ENCODE measurements at places on chromosomes 16 and 17.

DNA sequence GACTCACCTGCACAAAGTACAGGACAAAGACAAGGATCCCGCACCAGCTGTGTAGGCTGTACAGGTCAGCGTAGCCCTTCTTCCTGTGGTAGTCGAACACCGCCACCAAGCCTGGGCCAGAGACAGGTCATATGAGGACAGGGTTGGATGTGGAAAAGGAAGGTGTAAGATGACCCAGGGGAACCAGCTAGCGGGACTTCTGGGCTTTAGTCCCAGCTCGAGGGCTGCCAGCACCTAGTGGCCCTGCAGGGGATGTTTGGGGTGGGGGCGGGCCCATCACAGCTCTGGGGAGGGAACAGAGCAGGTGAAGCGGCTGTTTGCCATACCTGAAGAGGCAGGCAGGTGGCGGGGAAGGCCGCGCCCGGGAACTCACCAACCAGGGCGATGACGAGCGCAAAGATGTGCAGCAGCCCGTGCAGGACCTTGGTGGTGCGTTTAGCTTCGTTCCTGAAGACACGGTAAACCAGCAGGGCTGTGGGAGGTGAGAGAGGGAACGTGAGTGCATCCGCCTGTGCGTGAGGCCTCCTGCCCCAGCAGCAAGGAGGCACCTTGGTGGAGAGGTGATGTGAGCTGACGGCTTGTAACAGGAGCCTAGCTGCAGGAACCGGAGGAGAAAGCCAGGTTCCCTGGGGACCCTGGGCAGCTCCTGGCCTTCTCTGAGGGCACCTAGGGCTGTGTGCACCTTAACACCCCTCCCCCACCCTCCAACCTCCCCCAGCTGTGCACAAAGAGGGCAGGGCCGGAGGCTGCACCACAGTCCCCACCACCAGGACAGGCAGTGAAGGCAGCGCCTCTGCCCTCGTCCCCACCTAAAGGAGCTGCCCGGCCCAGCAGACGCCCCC lies 10.2 kb downstream of the CYB561 start:
- DNase-seq: no peak

DNA sequence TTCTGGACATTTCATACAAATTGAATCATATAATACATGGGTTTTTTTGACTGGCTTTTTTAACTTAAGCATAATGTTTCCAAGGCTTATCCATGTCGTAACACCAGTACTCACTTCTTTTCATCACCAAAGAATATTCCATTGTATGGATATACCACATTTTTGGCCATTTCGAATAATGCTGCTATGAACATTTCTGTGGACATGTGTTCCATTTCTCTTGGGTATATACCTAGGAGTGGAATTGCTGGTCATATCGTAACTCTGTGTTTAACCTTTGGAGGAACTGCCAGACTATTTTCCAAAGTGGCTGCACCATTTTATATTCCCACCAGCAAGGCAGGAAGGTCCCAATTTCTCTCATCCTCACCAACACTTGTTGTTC lies 46.0 kb upstream of the WSB1 start:
- no peak for DNase-seq

DNA sequence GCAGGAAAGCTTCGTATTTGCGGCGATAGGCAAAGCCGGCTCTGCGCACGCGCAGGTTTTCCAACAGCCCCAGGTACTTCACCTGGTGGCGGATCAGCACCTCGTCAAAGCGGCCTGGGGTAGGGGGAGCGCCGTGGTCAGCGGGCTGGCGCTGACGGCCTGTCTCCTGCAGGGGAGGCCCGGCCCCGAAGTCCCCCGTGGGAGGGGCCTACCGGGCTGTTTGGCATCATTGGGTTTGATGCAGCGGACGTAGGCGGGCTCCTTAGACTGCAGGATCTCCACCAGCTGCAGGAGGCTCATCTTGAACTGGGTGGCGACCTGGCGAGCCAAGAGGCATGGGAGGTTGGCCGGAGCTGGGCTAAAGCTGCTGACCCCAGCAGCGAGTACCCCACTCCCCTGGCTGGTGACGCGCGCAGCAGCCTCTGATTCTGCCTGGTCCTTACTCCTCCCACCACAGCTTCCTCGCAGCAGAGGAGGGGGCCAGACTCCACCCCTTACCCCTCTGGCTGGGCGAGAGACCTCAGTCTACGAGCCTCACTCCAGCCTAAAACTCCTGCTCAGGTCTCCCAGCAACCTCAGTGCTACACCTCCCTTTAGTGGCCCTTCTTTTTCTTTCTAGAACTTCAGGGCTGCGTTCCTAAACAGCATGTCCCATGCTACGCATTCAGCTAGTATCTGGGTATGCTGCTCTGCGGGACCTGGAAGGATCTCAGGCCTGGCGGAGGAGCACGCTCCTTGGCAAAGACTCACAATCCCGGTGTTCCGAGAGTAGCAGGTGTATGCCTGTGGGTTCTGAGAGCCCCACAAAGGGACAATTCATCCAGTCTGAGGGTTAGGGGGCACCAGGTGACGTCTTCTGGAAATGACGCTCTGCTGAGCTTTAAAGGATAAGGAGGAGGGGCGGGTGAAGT lies 16.1 kb upstream of the CRK start:
- no peak for DNase-seq

GRCh38 chr17:56653877-56654276 lies 60.4 kb downstream of the NOG start:
- DNase-seq: no peak

- DNase-seq: no peak
These were observed 72.2 kb upstream of the METTL9 start for GRCh38 chr16:21526923-21527807.

DNA sequence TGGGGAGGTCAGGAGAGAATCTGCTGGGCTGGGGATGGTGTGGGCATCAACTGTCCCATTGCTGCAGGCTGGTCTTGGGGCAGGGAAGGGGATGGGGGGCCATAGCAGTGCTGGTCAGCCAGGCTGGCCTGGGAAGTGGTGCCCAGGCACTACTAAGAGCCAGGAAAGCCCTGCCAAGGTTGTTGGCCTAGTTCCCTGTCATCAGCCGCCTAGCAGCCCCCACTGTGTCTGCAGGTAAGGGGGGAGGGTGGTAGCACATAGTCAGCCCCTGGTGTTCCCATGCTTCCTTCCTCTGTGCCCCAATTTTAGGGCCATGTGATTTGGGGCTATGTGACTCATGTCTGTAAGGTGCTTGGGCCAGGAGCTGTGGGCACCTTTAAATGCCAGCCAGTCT lies 17.8 kb downstream of the GJD3 start:
- no peak for DNase-seq

DNA sequence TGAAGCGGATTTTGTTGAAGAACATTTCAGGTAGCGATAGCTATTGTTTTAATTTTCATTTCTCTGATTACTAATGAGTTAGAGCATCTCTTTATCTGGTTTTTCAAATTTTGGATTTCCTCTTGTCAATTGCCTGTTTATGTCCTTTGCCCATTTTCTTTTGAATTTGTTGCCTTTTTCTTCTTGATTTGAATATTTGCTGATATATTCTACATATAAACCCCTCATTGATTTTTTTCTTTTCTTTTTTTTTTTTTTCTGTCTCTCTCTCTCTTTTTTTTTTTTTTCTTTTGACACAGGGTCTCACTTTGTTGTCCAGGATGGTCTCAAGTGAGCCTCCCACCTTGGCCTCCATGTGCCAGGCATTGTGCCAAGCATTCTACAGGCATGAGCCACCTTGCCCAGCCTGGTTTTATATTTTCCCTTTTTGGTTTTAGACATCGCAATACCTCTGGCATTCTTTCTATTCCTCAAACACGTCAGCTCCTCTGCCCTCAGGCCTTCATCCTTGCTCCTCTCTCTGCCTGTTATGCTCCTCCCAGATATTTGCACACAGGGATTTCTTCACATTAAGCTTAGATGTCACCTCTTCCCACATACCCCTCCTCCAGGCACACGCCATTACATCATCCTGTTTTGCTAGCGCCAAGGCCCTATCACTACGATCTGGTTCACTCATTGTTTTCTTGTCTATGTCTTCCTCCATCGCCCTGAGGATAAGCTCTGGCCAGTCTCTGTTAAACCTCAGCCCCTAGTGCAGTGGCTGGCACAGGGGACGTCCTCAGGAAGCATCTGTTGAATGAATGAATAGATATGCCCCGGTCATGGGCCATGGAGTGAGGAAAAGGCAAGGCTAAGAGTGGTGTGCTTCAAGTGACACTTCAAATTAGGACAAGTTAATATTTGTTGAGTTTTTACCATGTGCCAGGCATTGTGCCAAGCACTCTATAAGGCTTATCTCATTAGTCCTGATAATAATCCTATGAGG lies 8.6 kb downstream of the SARM1 start:
- DNase-seq: no peak

DNA sequence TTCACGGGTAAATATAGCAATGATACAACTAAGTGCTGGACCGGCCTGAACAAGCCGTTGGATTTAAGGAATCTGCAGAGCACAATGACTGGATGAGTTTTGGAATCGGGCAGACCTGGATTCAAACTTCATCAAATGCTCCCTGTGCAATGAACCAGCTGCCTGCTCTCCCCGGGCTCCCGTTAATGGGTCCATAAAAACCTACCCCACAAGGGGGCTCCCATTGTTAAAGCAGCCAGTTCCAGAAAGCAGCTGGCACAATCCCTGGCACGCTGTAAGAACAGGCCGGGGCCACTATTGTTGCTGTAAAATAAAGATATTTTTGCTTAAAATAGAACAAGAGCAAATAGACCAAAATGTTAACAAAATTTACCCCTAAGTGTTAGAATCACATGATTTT lies 131.9 kb downstream of the C16orf95 start:
- no peak for DNase-seq

GRCh38 chr16:58628845-58629732 lies 537 bp downstream of the CNOT1 start:
- DNase-seq: peak; percentile 92

- peak; percentile 95 for DNase-seq
These were observed 569 bp upstream of the RABEP2 start for GRCh38 chr16:28925386-28926228.

- DNase-seq: no peak
These were observed 78.0 kb downstream of the MAP2K6 start for GRCh38 chr17:69492410-69493071.

DNA sequence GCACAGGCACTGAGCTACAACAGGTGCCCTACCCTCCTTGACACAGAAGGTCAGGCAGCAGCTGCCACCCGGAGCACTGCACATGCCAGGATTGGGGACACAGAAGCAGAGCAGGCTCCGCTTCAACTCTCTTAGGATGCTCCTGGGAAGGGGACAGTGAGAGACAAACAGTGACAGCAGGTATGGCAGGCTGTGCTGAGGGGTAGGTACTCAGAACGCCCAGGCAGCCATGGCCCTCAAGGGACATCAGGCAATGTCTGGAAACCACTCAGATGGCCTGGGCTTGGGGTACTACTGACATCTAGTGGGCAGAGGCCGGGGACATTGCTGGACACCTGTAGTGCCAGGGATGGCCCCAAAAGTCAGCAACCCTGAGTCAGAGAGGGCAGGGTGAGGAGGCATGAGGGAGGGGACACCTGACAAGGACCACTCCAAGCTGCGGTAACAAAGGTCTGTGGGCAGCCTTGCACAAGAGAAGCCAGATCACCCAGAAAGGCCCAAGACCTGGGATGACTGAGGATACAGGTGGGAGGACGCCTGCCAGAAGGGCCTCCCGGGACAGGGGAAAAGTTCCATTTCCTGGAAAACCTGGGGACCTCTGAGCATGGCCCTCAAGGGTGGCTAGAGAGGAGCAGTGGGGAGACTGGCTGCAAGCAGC lies 21.2 kb downstream of the PEMT start:
- no peak for DNase-seq

GRCh38 chr16:79845033-79845733 lies 244.6 kb upstream of the MAF start:
- DNase-seq: no peak

DNA sequence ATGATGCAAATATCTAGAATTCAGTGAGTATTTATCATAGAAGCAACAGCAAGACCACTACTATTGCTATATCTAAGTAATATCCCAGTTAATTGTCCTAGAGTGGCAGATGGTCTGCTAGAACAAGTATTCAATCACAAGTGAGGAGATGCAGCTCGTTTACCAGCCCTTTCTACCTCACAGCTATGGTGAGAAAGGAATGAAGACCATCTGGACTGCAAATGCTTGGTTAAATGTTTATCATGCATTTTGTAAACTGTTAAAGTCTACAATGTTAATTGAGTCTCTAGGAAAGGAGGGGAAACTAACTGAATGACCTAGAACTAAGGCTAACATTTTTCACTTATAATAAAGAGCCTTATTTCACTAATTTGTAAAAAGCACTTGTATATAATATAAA lies 52.5 kb downstream of the CNOT1 start:
- DNase-seq: no peak

- DNase-seq: peak; percentile 94
These were observed 1.3 kb downstream of the SNN start for GRCh38 chr16:11669380-11670146.

DNA sequence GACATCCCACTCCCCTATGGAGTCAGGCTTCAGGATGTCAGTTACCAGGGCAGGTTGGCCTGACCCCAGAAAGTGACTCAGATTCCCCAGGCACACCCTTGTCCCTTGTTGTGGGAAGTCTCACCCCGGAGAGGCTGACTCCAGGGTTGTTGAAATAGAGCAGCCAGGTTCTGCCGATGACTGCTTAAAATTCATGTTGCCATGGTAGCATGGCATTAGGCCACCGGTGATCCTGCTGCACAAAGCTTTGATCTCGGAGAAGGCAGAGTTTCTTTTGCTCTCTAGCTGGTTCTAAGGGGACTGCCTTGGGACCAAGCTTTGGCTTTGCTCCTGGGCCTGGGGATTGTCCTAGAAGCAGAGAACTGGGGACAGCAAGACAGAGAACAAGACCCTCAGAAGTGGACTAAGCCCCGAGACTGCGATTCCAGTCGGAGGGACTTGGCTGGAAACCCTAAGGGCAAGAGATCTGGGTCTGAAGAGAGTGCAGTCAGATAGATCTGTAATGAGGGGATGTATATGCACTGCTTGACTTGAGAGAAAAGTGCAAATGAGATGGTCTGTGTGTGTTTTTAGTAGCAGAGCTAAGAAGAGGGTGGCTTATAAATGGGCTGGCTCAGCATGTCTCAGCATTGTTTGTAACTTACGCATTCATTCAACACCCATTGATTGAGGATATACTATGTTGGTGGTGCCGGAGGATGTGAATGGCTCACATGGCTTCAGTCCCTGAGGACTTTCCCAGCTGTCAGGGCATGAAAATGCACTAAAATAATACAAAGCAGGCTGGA lies 106.9 kb downstream of the RGS9 start:
- peak; percentile 25 for DNase-seq

DNA sequence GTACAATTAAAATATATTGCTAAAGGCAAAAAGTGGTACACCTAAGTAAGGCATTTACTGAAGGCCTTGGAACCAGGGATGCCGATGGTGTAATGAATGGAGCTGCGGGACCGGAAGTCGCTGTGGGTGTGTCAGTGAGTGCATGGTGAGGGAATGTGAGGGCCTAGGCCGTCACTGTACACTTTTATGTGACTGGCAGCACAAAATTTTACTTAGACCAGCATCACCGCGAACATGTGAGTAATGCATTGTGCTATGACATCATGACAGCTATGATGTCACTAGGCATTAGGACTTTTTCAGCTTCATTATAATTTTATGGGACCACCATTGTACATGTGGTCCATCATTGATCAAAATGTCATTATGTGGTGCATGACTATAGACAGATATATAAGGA lies 14.7 kb downstream of the ALOX15B start:
- DNase-seq: no peak

DNA sequence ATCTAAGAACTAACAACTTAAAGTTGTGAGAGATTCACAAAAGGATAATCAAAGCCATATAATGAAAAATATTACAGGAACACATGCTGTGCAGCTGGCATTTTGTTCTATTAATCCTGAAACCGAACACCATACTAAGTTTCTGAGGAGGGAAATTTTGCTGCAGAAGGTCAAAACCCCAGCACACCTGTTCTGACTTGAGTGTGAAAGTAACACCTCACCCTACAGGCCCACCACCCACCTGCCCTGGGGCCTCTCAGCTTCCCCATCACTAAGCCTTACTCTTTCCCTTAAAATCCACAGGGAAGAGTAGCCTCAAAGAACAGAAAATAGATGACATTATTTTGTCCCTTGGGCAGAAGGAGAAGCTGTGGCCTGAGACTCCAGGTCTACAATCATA lies 44.8 kb downstream of the STAT5A start:
- no peak for DNase-seq

Data from lower leg skin (tissue), 4 donors.